Central memory CD4-positive, alpha-beta T cell (primary cell): ENCODE measurements at places on chromosomes 1 and 21.

- DNase-seq = no peak
Measured at GRCh38 chr1:99534638-99534930, 111.3 kb upstream of the PALMD start.

DNA sequence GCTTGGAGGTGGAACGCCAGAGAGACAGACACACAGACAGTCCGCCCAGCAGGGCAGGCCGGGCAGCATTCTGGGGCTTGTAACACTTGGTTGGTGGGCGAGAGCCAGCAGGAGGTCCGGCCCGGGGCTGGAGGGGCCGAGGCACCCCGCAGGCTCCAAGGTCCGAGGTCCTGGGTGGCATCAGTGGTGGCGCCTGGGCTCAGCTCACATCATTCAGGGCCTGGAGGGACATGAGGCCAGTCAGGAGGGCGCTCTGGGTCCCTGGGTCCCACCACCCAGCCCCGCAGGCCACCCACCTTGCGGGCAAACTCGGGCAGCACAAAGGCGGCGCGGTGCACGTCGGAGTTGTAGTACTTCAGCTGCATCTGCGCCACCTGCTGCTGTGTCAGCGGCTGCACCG lies 5.2 kb downstream of the SRM start:
- DNase-seq = no peak

GRCh38 chr1:152009691-152010090 lies 16.0 kb upstream of the S100A10 start:
- no peak for DNase-seq

DNA sequence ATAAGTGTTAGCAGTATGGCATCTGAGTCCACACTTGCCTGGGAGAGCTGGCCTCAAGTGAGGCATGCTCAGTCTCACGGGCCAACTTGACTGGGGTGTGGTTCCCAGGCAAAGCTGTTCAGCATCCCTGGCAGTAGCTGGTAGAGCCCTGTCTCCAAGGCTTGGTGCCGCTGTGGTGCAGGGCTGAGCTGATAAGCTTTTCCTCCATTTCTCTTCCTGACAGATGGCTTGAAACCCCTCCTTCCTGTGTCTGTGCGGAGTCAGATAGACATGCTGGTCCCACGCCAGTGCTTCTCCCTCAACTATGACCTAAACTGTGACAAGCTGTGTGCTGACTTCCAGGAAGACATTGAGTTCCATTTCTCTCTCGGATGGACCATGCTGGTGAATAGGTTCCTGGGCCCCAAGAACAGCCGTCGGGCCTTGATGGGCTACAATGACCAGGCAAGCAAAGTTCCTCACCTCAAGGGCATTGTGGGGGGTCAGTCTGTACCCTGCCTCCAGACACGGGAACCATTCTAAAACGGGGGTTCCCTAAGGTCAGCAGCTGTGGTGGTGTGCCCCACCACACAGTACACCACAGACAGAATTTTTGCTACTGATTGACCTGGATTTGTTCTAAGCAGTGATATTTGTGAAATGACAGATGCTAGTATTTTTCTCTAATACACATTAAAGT lies 13.7 kb upstream of the MIIP start:
- DNase-seq = no peak

DNA sequence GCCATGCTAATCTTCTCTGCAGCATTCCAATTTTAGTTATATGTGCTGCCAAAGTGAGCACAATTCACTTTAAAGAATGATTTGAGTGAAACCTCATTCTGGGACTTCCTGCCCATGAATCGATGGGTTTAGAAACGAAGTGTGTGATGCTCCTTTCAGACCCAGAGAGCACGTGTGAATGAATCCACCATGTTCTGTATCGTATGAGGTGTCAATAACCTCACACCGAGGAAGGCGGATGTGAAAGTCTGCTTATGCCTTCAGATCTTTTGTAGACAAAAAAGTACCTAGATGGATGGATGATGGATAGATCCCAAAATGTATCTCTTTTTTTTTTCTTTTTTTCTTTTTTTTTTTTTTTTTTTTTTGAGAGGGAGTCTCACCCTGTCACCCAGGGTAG lies 13.8 kb downstream of the UBASH3A start:
- peak; percentile 43 for DNase-seq

GRCh38 chr1:25009671-25010262 lies 79.7 kb upstream of the RUNX3 start:
- DNase-seq = no peak

GRCh38 chr1:32438136-32438535 lies 26.7 kb upstream of the ZBTB8B start:
- DNase-seq = no peak

DNA sequence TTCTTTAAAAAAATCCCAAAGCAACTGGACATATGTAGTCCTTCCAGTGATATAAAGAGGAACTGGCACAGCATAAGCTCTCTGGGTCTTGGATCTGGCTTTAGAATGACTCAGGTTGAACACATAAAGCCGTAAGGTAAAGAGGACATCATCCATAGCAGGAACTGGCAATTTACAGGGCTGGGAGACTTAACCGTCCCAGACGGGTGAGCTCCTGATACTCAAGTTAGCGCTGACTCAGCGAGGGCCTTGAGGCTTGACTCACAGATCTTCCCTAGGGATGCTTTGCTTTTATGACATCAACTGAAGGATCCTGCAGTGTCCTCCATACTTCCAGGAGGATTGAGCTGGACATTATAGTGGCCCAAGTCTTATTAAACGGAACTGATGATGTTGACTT lies 154.1 kb downstream of the CLIC6 start:
- no peak for DNase-seq
